Naive thymus-derived CD4-positive, alpha-beta T cell (primary cell): ENCODE measurements at places on chromosomes 1 and 21.

DNA sequence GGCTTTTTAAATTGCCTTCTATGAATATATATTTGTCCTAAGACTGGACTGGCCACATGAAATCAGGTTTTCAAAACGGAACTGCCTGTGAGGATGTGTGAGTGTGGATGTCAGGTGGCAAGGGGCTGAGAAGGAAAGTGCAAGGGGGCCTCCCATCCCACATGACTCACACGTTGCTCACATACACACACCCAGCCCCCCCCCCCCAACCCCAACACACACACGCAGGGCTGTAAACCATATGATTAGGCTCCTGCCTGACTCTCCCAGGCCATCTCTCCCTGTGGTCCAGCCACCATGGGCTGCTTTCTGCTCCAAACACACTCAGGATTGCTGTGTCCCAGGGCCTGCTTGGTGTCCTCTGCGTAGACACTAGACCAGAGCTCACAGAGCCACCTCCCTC lies 22.4 kb downstream of the DEGS1 start:
- no peak overlapping the region for H3K27ac ChIP-seq
- H3K36me3 ChIP-seq = no peaks in the 10 kb centered on the region
- no peaks in the 10 kb centered on the region for H3K27me3 ChIP-seq
- DNase-seq = no peak

GRCh38 chr1:201578008-201578888 lies 39.3 kb downstream of the NAV1 start:
- H3K27me3 ChIP-seq = no peaks in the 10 kb centered on the region
- no peak overlapping the region for H3K27ac ChIP-seq
- H3K4me1 ChIP-seq = no peaks in the 10 kb centered on the region

DNA sequence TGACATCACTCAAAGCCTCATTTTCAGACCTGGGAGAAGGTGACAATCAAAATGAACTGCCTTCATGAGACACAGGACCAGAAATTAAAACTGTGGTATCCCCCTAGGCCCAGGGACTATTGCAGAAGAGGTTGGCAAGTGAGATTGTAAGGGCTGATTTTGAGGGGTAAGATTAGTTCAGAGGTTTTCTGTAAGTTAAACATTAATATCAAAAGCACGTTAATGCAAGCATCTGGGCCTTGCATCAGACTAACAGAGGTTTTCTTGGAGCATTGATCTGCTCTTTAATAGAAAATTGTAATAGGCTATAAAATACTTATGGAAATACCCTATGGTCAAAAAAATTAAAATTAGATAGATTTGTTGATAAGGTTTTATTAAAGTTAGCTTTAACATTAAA lies 14.6 kb upstream of the GBP4 start:
- DNase-seq = no peak
- H3K4me3 ChIP-seq = no peak overlapping the region
- no peaks in the 10 kb centered on the region for H3K4me1 ChIP-seq
- H3K36me3 ChIP-seq = no peaks in the 10 kb centered on the region
- no peak overlapping the region for H3K27ac ChIP-seq

- H3K36me3 ChIP-seq = peaks cover 7% of the 10 kb centered on the region
- H3K4me1 ChIP-seq = no peaks in the 10 kb centered on the region
- H3K4me3 ChIP-seq = no peak overlapping the region
- DNase-seq = no peak
- H3K27me3 ChIP-seq = no peaks in the 10 kb centered on the region
Measured at GRCh38 chr1:179310291-179310690, 16.7 kb downstream of the SOAT1 start.

DNA sequence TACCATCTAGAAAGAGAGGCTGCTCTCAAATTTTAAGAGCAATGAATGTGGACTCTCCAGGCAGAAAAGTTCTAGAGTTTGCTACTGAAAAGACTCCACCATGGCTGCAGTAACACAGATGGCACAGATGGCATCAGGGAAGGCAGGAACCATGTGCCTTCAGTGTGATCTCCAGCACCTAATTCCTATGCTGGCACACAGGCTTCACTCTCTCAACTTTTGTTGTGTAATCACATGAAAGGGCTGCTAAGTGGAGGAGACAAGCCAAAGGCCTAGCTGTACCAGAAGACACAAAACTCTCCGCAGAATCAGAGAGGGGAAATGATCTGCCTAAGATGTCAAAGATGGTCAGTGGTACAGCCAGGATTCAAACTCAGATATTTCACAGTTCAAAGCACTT lies 31.1 kb downstream of the ERI3 start:
- no peak for DNase-seq
- no peak overlapping the region for H3K4me3 ChIP-seq
- H3K36me3 ChIP-seq = peaks cover 15% of the 10 kb centered on the region
